ENCODE measurements at places on chromosomes 12 and 14.

DNA sequence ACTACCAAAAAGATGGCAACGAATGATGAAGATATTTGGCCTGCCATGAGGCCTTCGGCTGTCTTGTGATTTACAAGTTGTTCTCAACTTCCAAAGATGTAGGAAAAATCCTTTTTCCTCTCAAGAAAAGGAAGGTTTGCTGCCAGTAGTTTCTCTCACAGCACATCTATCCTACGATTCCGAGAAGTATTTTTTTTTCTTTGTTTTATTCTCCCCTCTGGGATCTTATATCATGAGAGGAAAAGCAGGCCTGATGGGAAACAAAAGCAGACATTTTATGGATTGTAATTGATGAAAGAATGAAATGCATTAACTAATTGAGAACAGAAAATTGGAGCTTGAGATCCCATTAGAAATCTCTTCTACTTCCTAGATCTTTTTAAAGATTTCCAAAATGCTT, 1197.9 kb upstream of the SEL1L start:
- no peak for DNase-seq

DNA sequence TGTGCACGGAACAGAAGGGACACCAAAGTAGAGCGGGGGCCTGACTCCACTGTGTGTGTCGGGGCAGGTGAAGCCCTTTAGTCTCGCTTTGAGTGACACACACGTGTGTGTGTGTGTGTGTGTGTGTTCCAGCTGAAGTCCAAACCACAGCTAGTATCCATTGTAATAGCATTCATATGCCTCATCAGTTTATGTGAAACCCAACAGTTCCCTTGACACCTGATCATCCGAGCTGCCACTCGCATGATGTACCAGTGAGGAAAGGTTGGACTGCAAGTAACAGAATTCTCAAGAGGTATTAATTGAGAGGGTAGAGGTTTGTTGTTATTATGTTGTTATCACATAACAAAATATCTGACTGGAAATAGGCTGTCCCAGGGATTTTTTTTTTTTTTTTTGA, 16.4 kb downstream of the CCDC63 start:
- DNase-seq = no peak

- DNase-seq = no peak
These were observed 2.1 kb downstream of the CKAP4 start for GRCh38 chr12:106245767-106246166.

DNA sequence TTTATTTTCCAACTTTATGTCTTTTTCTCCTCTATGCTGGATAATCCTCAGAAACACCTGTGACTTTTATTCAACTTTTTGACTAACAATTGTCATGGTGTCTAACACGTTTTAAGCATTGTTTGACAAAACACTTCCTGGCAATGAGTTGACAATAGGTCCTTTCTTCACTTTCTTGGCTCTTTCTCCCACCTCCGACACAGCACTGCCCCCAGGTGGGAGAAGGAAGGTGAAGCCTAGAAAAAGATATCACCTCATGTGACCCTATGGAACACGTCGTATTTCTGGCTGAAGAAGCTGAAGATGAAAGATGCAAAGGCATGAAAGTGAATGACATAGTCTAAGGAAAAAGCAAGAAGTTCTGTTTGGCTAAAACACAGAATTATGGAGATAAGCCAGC, 430.0 kb downstream of the ETNK1 start:
- no peak for DNase-seq

DNA sequence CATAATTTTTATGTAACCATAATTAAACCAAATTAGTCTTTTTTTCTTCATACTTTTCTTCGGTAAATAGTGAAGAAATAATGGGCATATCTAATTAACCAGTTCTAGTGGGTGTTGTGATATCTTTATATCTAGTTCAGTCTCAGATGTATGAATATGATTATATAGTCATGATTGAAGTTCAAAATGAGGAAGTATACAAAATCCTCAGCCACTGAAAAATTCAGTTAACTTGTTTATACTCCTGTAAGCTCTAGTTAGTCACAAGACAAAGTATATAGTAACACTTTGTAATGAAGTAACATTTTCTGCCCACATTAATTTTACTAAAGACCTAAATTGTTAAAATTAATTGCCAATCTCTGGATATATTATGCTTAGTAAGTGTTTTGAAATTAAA, 46.5 kb downstream of the CAND1 start:
- DNase-seq = no peak

DNA sequence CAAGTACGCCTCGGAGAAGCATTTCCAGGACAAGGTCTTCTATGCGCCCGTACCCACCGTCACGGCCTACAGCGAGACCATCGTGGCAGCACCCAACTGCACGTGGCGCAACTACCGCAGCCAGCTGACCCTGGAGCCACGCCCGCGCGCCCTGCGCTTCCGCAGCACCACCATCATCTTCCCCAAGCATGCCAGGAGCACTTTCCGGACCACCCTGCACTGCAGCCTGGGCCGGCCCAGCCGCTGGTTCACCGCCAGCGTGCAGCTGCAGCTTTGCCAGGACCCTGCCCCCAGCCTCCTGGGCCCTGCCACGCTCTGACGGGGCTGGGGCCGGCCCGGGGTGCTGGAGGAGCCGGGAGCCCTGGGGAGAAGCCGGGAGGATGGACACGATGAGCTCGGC, 19.3 kb downstream of the RFLNA start:
- no peak for DNase-seq

DNA sequence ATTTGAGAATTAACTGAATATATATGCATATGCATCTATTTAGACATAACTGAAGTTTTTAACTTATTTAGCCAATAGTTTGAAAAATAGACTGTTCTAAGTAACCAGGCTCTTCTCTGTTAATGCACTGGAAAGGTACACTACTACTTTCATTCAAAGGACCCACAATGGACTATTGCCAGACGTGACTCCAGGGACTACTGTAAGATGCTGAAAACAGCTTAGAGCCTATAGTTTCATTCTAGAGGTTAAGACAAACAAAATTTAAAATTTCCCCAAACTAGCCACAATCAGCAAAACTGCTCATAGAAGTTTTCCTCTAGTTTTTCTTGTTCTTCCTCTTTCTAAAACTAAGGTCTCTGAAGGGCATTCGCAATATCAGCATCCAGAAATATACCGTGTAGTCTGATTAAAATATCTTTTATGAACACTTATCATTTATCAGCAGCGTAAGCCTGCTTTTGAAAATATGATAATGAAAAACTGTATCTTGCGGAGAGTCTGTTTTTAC, 10.4 kb downstream of the APPL2 start:
- DNase-seq = no peak

DNA sequence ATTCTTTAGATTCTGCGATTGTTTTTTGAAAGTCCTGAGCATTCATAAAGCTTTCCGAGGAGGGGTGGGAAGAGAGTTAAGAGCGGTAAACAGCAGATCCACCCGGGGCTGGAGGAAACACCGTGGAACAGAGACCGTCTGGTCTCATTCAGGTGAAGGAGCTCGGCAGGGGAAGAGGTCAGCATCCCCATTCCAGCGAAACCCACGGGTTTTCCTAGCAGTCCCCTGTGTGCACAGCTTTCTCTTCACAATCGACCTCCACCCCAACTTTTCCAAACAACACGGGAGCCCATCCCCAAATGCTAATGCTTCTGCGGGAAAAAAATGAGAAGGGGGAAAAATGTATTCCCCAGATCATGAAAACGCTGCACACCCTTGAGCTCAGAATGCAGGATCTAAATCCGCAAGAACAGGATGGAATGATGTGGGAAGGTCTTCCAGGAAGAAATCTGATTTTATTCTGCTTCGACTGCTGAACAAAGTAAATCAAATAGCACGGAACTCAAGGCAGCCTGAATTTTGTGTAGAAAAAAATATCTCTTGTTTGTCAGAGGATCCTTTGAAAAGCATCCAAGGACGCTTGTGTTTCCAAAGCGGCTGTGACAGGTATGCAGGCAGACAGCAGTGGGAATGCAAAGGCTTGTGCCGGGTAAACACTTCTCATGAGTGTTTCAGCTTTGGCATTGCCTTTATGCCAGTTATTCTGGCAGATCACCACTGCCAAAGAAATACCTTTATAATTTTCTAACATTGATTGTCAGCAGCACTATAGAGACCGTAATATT, 128.8 kb downstream of the NDUFA12 start:
- no peak for DNase-seq

GRCh38 chr14:100602621-100603230, 15.5 kb upstream of the BEGAIN start:
- no peak for DNase-seq

DNA sequence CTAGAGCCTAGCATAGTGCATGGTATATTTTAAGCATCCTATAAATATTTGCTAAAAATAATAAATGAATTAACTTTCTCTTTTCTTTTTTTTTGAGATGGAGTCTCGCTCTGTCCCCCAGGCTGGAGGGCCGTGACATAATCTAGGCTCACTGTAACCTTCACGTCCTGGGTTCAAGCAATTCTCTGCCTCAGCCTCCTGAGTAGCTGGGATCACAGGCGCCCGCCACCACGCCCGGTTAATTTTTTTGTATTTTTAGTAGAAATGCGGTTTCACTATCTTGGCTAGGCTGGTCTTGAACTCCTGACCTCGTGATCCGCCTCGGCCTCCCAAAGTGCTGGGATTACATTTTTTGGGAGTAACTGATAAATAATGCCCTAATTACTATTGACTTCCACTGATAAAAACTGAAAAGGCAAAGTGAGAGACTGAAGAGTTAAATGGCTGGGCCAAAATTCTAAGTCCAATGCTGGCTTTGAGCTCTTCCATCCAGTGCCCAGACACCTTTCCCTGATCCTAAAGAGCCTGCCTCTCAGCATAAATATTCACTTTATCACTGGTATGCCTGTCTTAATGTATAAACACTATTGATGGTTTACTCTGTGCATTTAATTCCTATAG, 213.0 kb upstream of the KRR1 start:
- no peak for DNase-seq

DNA sequence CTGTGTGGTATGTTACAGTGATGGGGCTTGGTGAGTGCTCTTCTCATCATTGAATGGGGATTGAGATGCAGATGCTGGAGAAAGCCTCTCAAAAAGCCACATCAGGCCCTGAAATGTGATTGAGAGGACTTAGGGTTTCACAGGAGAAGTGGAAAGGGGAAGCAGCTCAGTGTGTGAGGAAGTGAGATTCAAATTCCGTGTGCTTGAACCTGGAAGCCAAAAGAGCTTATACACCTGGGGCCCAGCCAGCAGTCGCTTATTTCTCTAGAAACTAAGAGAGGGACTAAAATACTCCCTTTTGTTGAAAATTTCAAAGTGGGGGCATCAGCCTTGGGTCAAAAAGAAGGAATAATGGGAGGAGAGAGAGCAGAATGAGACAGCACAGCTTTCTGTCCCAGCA, 39.1 kb upstream of the GZMB start:
- DNase-seq = no peak

DNA sequence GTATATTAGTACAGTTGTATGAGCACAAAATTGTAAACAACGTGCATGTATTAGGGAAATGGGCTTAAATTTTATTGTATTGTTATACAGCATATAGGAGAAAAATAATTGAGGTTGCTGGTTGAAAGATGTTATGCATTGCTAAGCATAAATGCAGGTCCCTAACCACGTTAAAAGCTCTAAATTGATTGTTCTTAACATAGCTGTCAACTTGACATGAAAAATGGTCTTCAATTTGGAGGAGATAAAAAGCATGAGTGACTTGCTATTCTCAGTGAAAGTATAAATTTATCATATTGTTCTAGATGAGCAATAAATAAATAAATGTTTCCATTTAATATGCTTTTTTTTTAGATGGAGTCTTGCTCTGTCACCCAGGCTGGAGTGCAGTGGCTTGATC, 506.6 kb upstream of the ATXN7L3B start:
- DNase-seq = no peak

All from stimulated activated CD8-positive, alpha-beta memory T cell treated with anti-CD3 and anti-CD28 coated beads, Interleukin-15, amount 100 ng/mL, for 4 hours (primary cell).